Cardiac atrium fibroblast (primary cell): ENCODE measurements at places on chromosomes 5 and 9. TPM values are rescaled to one million over a fixed set of nuclear protein-coding genes. Genes with fewer than 3 reads are reported as not detected.

Gene SIL1
- 65.5 and 71.4 TPM in 2 replicates for total RNA-seq

Gene GRM6
- total RNA-seq = not detected in 2 replicates

Gene F2RL2
- total RNA-seq = 2.9 and 7.5 TPM in 2 replicates

Gene PKD2L2
- not detected in 2 replicates for total RNA-seq

Gene GABBR2
- 0.18 and 0.32 TPM in 2 replicates for total RNA-seq

Gene MCIDAS
- not detected in 2 replicates for total RNA-seq

Gene NKD2
- total RNA-seq = 22.4 and 30.5 TPM in 2 replicates

Gene DEPDC1B
- total RNA-seq = 1.3 and 4.9 TPM in 2 replicates

Gene PCDHAC2
- total RNA-seq = under 0.01 and 0.49 TPM in 2 replicates

Gene ECM2
- 5.8 and 6.0 TPM in 2 replicates for total RNA-seq

Gene NOXA1
- 0.16 TPM in 1 of 2 replicates, not detected in the other for total RNA-seq

Gene PRRX2
- total RNA-seq = 2.2 and 8.3 TPM in 2 replicates

Gene SPINK7
- total RNA-seq = not detected in 2 replicates

Gene MEGF10
- total RNA-seq = not detected in 2 replicates

Gene AGXT2
- total RNA-seq = not detected in 2 replicates

Gene ANKRD31
- total RNA-seq = 0.54 TPM in 1 of 2 replicates, not detected in the other

Gene PIP5K1B
- not detected in 2 replicates for total RNA-seq

Gene PGM5
- 0.18 and 0.32 TPM in 2 replicates for total RNA-seq

Gene CDH9
- total RNA-seq = not detected in 2 replicates

Gene GPR151
- not detected in 2 replicates for total RNA-seq

Gene TIFAB
- total RNA-seq = not detected in 2 replicates

Gene TAF1L
- total RNA-seq = not detected in 2 replicates

Gene PCDHGB5
- 21.7 and 22.2 TPM in 2 replicates for total RNA-seq
